ENCODE measurements at places on chromosomes 4 and X.

GRCh38 chr4:1501754-1502500 lies 95.7 kb upstream of the NKX1-1 start:
- no peak for DNase-seq

DNA sequence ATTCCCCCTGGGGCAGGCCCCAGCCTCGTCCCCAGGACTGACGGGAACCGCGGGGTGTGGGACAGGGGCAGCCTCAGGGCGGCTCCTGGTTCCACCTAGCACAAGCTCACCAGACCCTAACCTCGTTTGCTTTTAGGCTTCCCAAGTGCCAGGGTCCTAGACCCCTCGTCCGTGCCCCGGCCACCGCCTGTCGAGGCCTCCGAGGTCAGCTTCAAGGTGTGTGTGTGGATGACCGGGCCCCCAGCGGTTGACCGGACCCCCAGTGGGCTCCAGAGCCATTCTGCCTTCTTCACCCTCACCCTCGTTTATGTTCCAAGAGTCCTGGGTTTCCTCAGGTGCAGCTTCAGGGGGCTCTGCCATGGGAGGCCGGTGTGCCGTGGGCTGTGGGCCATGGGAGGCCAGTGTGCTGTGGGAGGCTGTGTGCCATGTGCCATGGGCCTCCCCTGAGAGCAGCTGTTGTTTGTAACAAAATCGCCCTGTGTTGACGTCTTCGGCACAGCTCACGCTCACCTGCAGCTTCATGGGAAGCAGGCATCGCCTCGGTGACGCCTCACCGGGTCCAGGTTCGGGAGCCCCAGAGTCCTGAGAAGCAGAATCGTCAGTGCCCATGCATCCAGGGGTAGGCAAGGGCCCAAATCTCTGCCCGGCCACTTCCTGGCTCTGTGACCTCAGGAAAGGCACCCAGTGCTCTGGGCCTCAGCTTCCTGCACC lies 43.0 kb upstream of the HMX1 start:
- no peak for DNase-seq

DNA sequence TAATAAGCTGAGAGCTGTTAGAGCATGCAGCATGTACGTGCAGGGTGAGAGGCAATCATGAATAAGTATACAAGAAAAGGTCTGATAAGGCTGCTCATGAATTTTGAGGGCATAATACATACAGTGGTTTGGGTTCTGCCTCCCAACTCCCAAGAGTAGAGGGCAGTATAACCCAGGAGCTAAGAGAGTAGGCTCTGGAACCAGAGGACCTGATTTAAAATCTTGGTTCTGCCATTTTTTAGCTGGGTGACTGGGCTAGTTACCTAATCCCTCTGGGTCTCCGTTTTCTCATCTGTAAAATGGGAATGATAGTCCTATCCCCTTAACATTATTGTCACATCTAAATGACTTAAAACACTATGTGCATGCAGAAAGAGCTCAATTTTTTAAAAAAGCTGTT lies 85.3 kb downstream of the LNX1 start:
- DNase-seq, result peak; percentile 43

DNA sequence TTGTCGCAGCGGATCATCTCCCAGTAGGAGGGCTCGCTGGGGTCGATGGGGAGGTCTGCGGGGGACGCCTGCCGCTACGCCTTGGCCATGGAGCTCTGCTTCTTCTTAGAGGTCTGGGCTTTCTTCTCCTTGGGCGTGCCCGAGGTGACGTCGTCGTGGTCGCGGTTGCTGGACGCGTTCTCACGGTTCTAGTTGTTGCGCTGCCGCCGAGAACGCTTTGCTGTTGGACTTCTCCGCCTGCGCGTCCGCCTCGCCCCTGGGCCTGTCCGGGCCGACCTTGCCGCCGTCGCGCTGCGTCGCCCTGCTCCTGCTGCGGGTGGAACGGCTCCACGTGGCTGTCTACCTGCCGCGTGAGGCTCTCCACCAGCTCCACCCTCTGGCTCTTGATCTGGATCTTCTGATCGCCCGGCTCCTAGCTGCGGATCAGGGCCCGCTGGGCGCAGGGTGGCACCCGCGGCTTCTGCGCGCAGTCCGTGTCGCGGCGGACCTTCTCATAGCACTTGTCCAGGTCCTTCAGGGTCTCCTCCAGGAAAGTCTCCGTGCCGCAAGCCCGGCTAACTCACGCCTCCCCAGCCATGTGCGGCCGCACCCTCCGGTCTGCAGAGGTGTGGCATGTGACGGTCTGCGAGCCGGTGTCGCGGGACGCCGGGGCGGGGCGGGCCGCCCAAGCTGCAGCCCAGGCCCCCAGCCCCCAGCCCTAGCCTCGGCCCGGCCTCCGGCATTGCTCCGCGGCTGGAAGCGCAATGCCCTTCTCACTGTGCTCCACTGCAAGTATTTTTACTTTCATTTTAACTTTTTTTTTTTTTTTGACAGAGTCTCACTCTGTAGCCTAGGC lies 40.5 kb upstream of the OGT start:
- peak; percentile 3 for DNase-seq

DNA sequence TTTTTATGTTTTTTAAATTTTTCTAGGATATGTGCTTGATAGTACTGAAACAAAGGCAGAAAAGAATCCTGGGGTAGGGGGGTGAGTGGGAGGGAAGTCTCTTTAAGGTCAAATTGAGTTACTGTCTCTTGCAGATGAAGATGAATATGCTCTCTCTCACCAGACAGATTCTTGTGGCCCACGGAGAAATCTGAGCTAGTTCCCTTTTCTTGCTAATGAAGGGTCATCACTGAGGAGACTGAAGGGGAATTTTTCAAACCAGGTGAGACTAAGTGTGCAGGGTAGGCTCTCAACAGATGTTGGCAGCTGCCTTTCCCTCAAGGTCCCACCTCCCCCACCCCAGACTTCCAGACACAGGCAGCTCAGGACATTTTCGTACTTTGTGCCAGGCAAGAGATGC lies 21.5 kb downstream of the FAM9C start:
- no peak for DNase-seq

- peak; percentile 70 for DNase-seq
Observed at GRCh38 chr4:40995850-40996249, 218.5 kb downstream of the APBB2 start.

GRCh38 chr4:184364100-184364921 lies 110.0 kb downstream of the IRF2 start:
- DNase-seq, result no peak

- DNase-seq, result no peak
Observed at GRCh38 chr4:67466751-67467150, 78.6 kb downstream of the CENPC start.

DNA sequence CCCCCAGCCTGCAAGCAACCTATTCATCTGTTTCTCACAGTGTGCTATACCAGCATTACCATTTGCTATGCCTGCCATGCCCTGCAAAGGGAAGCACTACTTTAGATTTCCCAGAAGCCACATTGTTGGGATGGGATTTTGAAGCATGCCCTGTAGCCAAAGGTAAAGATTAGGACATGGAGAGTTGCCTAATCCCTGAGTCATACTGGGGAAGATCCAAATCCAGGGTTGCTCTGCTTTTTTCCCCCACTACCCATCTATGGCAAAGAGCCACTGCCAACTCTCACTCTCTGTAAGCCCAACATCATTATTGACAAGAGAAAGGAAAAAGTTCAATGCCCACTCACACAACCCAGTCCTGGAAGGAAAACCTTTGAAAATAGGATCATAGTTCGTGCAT lies 36.7 kb upstream of the TMEM164 start:
- peak; percentile 47 for DNase-seq

DNA sequence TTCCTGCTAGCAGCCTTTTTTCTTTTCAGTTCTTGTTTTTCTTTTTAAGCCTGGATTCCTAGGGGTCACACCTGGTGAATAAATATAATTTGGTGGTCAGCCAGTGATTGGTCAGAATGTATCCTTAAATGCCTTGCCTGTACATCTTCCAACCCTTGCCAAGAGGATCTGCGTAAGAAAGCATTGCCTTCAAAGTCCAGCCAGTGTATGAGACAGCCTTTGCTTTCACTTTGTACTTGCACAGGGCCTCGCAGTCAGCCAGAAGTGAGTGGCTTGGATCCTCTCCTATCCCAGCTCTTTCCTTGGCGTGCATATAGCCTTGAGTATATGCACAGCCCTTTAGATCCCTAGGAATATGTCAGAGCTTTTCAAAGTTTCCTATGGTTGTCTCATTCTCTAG lies 22.2 kb downstream of the KANTR start:
- peak; percentile 86 for DNase-seq

- peak; percentile 98 for DNase-seq
Observed at GRCh38 chr4:150385606-150386005, 196.3 kb upstream of the MAB21L2 start.

DNA sequence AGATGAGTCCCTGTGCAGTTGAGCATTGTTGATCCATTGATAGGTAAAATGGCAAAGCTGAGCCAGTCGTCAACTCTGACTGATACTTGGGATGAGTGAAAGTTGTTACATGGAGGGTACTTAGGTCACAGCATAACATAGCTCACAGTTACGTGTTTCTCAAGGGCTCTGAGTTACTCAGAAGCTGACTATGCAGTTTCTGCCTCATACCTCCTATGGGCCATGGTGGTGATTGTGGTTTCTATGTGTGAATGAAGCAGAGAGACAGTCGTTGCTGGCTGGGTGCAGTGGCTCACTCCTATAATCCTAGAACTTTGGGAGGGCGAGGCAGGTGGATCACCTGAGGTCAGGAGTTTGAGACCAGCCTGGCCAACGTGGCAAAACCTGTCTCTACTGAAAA lies 30.8 kb downstream of the FRMPD3 start:
- DNase-seq, result no peak

DNA sequence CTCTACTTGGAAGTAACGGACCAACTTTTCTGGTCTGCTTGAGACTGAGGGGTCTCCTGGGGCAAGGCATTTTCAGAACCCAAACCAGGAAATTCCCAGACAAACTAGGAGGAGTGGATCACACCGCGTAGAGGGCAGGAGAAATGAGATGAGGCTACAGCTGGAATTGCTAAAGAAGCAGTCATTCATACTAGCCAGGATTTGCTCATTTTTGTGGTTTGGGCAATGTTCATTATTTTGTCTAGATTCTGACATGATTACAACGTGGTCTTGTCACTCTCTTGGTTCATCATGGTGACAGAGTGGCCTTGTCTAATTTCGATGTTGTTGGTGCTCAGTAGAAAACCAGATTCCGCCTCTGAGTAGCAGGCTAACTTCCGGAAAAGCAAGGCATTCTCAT lies 63.2 kb downstream of the BANK1 start:
- no peak for DNase-seq

- no peak for DNase-seq
Observed at GRCh38 chr4:60042231-60042652, 1157.9 kb upstream of the ADGRL3 start.

DNA sequence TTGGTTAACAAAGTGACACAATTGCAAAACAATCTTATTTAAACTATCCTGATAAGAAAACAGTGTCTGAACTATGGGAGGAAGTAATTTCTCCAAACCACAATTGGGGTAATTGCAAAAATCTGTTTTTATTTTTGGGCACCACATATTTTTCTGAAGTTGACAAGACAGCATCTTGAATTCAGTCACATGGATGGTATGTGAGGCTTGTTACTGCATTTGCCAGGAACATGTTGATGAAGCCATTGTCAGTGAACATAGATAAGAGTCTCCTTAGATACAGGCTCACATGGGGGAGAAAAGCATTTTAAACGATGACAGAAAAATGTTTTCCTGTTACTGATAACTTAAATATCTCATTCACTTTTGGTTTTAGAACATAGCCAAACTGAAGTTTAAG lies 5.5 kb upstream of the USP53 start:
- peak; percentile 80 for DNase-seq

DNA sequence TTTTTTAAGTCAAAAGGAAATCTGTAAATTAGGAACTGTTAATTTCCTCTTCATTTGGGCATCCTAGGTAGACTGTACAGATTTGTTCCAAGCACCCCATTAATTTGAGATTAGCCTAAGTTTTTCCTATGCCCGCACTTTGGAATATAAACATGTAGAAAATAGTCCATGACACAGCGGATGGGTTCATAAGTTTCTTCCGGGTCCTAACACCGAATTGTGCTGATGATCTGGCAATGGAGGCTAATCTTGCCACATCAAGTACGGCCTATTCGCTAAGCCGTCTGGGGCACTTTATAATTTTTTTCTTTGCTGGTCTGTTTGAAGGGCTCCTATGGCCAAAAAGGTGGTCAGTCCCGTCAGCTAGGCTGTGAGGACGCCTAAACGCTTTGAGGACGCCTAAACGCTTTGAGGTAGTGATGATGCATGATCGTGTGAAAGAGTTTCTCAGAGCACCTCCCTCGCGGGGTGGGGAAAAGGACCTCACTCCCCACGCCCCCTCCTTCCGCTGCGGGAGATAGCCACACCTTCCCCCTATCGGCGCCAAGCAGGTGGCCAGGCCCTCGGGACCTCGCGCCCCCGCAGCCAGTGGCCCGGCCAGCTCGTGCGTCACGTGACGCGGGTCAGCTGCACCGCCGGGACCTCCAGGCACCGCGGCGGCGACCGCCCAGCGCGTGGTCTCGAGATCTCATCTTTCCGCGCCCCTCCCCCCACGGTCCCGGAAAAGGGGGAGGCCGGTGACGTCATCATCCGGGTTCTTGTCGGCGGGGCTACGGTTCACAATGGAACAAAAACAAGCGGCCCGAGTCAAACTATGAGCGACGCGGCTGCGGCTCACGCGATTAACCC lies 977 bp upstream of the USP9X start:
- peak; percentile 97 for DNase-seq

DNA sequence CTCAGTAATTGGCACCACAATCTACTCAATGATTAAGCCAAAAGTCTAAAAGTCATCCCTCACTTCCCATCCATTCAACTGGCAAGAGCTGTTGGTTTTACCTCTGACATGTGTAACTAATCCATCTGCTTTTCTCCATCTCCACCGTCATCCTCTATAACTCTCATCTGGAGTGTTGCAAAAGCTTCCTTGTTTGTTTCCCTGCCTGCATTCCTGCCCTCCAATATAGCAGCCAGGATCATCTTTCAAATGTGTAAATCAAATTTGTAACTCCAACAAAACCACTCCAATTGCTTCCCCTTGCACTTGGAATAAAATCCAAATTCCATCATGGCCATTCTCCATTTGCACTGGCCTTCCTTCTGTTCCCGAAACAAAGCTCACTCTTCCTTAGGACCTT lies 4.3 kb upstream of the PLAC8 start:
- no peak for DNase-seq

GRCh38 chr4:19880206-19880605 lies 371.5 kb upstream of the SLIT2 start:
- peak; percentile 84 for DNase-seq

- DNase-seq, result peak; percentile 47
Observed at GRCh38 chr4:186266729-186267456, 904 bp downstream of the F11 start.

DNA sequence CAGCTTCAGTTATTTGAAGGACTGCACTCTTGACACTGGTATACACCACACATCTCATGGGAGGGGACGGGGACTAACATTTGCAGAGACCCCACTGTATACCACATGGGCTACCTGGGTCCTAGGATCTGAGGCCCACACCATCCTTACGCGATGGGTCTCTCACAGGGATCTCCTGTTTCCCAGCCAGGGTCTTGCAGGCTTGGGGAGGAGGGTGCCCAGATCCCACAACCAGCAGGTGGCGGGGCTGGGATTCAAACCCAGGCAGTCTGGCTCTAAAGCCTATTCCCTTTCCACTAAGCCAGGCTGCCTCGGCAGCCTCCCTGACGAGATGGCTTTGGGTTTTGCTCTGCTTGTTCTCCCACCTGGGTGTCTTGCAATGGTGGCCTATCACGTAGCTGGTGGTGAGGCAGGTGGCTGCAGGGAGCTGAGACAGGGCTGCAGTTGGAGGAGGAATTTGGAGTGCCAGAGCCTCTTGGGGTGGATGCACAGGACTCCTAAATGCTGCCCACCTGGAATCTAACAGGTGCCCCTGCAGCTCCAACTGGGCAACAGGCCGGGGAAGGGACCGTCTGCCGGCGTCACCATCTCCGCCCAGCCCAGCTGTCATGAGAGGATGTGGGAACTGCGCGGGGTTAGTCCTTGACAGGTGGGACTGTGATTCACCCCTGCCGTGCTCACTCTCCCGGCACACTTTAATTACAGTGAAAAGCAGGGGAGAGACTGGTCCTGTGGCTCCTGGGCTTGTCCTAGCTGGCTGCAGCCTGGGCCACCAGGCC lies 110.7 kb downstream of the PSAPL1 start:
- no peak for DNase-seq

Data from cardiac muscle cell (in vitro differentiated cells and primary cell).